ENCODE measurements at places on chromosomes 7 and 10.

DNA sequence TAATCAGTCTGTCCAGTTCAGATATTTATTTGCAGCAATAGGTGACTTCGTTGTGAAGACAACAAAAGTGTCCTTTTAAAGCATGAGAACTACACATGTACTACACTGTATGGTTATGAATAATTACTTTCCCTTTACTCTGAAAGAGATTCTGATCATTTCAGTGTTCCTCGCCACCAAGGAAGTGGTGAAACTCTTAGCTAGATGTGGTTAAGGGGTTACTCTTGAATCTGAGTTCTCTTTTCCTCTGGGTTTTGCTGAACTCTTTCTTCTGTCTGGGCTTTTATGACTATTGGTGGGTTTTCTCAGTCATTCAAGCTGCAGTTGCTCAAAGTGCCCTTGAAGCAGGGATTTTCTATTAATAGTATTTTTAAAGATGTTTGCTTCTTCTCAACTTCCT is 127.9 kb upstream of the SEM1 start:
- no peak for DNase-seq

DNA sequence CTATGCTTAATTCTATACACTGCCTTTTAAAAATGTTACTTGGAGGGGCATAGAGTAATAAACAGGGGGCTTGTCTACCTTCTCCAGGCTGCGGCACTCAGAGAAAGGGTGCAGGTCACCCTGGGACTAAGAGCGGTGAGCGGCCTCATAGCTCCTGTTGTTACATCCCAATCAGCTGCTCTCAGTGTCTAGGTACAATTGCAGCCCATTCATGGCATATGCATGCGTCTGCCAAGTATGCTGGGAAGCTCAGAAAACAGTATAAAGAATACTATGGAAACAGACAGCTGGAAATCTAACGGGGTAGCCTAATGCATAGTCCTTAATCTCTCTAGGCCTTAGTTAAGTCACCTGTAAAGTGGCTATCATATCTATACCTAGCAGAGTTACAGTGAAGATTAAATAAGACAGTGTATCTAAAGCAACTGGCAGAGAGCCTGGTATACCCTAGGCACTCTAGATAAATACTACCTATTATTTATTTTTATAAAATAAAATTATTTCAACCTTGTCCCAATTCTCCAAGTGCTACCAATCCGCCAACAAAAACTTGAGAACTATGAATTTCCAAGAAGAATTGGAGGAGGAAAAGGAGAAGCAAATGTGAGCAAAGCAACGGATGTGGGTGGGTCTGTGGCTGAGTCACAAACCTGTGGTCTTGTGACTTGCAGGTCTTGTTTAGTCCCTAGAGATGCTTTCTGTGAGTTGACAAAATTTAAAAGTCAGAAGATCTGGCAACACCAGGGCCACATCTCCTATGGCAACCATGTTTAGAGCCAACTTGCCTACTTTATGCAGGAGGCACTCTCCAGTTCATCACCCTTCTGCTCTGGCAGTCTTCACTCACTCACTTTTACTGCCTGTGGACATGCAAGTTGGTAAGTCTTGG is 183.0 kb downstream of the RAPGEF5 start:
- DNase-seq: no peak

GRCh38 chr10:112775892-112776674 is 174.0 kb upstream of the TCF7L2 start:
- no peak for DNase-seq

- no peak for DNase-seq
These were observed 102.4 kb downstream of the USP6NL start for GRCh38 chr10:11509036-11509435.

GRCh38 chr10:124231168-124232155 is 138.1 kb upstream of the CHST15 start:
- DNase-seq: no peak

GRCh38 chr7:66076462-66077329 is 1.1 kb downstream of the ASL start:
- DNase-seq: no peak

GRCh38 chr7:90312745-90313144 is 8.4 kb downstream of the FAM237B start:
- no peak for DNase-seq

GRCh38 chr7:64614812-64615211 is 51.1 kb upstream of the ZNF107 start:
- no peak for DNase-seq

DNA sequence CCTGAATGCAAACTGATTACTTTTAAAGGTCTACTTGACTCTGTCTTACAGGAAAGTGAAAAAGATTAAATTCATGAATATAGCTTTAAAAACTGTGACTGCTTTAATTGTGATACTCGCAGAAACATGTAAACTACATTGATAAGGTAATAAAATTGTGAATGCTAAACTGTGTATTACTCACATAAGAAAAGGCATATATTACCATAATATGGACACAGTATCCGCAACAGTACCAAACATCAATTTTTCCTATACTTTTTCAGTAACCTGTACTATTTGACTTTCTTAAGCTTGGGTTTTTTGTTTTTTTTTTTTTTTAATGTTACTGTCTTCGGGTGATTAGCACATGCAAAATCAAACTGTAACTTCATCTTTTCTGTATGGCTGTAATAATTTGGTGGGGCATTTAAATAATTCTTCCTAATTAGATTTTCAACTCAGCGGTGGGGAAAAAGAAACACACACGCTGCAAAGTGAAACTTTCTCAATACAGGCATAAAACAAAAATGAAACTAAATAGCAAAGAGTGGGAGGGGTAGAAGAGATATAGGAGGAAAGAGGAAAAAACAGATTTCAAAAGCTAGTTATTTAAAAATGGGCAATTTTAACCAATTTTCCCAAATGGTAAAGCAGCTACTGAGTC is 23.2 kb downstream of the NT5C3A start:
- DNase-seq: no peak

DNA sequence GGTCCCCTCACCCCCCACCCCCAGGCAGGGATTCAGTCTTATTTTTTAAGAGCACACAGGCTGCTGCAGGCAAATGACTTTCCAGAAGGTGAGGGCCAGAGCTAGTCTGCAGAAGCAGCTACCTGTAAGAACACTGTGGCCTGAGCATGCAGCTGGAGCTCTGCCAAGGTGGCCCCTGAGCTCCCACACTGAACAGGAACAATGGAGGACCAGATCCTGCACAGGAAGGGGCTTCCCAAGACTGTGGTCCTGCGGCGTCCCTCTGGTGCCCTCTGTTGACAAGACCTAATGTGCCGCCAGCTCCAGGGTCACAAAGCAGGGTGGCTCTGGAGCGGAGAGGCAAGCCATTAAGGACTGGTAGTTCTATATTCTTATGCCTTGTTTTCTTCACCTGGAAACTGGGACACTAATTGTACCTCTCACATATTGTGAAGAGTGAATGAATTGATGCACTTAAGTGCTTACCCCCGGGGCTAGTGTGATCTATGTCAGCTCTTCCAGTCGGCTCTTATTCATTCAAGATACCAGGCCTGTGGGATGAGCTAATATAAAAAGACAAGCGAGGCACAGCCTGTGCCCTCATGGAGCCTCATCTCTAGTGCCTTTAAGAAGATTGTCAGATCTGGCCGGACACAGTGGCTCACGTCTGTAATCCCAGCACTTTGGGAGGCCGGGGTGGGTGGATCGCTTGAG is 8.0 kb upstream of the BEND7 start:
- DNase-seq: no peak

GRCh38 chr10:13913897-13914296 is 327.1 kb downstream of the PRPF18 start:
- DNase-seq: no peak

GRCh38 chr7:142908921-142909890 is 23.7 kb upstream of the TRPV6 start:
- no peak for DNase-seq

DNA sequence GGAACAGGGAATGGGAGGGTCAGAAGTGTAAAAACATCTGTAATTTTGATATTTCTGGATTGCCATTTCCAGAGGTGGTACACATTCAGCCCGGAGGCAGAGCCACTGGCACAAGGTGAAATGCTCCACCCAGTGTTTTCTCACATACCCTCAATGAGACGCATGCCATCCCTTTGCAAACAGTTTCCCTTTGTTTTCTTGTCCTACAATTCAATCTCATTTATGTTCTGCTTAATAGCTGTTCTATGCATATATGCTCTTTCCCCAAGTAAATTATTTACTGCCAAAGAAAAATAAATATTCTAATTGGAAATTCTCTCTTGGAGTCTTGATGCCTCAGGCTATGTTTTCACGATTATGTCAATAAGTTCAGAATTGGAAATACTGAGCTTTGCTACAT is 369.7 kb upstream of the AKR1E2 start:
- no peak for DNase-seq

- no peak for DNase-seq
These were observed 144.7 kb upstream of the ZNF716 start for GRCh38 chr7:57305192-57305748.

DNA sequence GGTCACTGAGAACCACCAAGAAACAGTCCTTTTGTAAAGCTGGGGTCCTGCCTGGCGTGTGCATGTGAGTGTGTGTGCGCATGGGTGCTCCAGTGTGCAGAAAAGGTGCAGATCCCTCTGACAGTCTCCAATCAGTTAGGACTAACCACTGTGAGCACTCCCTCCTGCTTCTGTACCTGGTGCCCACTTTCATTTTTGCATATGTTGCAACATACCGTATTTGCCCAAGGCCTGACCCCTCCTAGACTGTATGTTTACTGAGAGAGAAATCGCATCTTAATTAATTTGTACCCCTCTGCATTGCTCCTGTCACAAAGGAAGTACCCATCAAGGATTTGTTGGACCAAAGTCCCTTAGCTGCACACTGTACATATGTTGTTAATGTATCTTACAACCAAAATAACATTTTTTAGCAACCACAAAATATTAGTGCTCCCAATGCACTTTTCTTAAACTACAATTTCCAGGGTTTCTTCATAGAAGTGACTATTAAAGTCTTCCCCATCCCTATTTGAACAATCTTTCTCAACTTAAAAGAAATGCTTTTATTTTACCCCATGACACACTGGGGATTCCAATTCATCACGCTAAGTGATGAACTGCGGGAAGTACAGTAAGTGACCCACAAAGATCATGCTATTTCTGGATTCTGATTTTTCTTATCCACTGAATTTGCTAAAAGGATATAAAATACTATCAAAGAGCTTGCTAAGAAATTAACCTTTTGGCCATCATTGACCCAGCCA is 16.6 kb downstream of the PAXIP1 start:
- no peak for DNase-seq

DNA sequence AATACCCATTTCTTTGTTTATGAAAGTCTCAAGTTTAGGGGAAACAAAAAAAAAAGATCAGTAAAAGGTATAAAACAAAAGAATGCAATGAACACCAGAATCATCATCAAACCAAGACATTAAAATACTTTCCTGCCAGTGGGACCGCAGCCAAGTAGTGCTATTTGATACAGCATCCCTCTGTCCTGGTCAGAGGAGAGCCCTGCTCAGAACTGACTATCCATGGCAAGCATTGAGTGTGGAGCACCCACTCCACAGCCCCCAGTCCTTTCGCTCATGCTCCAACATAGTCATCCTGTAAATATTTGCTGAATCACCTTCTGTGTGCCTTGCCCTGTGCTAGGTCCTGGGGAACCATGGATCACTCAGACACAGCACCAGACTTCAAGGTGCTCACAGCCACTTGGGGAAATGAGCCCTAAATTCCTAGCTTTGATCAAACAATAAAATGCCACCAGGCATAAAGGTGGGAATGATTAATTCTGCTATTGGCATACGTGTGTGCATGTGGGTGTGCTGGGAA is 213.6 kb upstream of the TBX20 start:
- no peak for DNase-seq

DNA sequence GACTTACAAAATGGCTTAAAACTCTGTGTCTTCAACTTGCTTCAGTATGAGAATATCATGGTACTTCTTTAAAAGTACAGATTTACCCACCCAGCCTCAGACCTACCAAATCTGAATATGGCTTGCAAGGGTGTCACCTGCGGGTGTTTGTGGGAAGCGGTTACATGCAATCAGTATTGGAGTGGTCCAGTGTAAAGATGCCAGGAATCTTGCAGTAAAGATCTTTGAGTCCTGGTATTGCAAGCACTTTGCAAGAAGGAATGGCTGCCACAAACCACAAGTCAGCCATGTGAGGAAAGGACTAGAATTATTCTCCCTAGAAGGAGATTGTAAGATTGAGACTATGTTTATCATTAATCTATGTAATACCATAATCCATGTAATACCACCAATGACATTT is 115.1 kb downstream of the PON1 start:
- no peak for DNase-seq

- no peak for DNase-seq
These were observed 4.5 kb upstream of the DGKI start for GRCh38 chr7:137850972-137851945.

DNA sequence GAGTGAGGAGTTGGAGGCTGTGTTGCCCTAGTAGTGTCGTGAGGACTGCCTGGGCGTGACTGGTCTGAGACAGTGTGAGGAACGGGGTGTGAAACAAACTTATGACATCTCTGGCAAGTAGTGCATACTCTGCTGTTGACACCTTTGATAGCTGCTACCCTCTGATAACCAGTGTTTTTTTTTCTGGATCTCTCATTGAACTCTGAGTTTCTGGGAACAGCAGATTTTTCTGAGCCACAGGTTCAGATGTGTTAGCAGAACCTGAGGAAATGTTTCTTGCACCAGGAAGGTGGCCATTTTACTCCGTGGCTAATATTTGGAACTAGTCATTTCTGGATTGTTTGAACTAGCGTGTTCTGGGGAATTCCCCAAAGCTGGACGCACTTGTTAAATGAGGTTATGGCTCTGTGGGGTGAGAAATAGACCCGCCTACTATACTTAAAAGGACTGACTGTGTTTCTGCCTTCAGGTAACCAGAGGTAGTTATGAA is 52.9 kb downstream of the AUTS2 start:
- DNase-seq: no peak

DNA sequence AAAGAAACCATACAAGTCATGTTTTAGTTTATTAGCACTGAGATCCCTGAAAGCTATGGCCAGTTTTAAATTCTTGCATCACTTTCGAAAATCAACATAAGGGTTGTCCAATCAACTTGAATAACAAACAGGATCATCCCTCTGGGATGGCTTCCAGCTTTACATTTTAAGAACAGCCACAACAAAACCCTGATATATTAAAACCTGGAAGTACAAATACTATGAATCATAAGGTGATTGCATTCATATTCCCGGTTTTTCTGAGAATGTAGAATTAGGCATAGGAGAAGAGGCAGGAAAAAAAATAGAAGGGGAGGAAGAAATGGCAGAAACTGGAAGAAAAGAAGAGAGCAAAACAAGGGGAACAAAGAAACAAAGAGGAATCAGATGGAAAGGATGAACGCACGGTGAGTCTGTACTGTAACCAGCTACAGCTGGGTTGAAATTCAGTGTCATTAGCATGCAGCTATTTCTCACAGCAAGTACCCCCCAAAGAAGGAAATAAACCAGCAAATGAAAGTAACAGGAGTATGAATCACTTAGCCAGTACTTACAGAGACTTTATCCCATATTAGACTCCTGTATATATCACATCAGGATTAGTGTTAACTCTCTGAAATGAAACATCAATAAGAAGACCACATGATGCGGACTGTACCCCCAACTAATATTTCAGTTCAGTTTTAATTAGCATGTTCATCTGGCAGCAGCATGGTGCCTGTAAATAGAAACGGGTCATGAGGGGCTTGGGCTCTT is 301.3 kb downstream of the RNLS start:
- DNase-seq: no peak
